Transverse colon (tissue), 4 donors: ENCODE measurements at places on chromosomes 3 and 15. TPM values are rescaled to one million over a fixed set of nuclear protein-coding genes. Genes with fewer than 3 reads are reported as not detected.

MORF4L1 gene
- 215 TPM for total RNA-seq

WDR72 gene
- 0.16 TPM for total RNA-seq

CLDN18 gene
- not detected for total RNA-seq

CHRNA5 gene
- total RNA-seq, result 0.82 TPM

ARGFX gene
- not detected for total RNA-seq

SPATA12 gene
- total RNA-seq, result not detected

RBM6 gene
- total RNA-seq, result 137 TPM

CCDC54 gene
- not detected for total RNA-seq

SPESP1 gene
- total RNA-seq, result not detected

GOLGA8J gene
- not detected for total RNA-seq

IGSF10 gene
- total RNA-seq, result 1.1 TPM

CPN2 gene
- not detected for total RNA-seq

KNG1 gene
- total RNA-seq, result not detected

ARPP21 gene
- total RNA-seq, result 0.32 TPM

SLC28A1 gene
- not detected for total RNA-seq

CCDC33 gene
- not detected for total RNA-seq

CELF6 gene
- total RNA-seq, result 5.6 TPM

CACNA2D2 gene
- total RNA-seq, result 0.55 TPM

NPAP1 gene
- total RNA-seq, result not detected

PLSCR5 gene
- total RNA-seq, result not detected

DPPA2 gene
- not detected for total RNA-seq

SECISBP2L gene
- 33.0 TPM for total RNA-seq

TMCO5A gene
- total RNA-seq, result not detected
